ENCODE measurements at places on chromosomes 3 and 15.

GRCh38 chr3:8529181-8529637 lies 27.6 kb downstream of the LMCD1 start:
- DNase-seq, result no peak

DNA sequence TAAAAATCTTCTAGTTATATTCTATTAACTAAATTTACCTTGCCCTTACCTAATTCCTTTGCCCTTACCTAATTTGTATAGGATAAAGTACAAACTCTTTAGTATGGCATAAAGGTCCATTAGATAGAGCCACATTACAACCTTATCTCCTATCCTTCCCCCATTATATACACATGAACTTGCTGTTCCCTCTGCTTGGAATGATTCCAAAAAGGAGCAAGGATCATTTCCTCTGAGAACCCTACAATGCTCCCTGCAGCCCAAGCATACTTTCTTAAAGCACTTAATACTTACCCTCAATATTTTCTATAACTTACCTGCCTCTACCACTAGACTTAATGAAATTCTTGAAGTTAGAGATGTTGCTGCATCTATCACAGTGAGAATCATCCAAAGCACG lies 118.9 kb upstream of the CCDC54 start:
- no peak for DNase-seq

DNA sequence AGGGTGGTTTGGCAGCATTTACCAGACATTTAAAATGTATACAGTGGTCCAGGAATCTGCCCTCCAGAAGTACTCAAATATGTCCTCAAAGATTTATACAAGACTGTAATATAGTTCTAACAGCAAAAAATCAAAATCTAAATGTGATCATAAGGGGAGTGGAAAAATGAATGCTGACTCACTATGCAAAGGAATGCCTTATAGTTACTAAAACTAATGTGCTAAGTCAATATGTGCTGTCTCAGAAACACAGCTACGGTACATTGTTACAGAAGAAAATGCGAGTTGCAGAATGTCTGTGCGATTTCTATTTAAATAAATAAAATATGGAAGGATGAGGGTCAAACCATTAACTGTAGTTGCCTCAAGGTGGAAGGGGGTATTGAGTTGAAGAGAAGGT lies 230.1 kb upstream of the UBE2E1 start:
- DNase-seq, result no peak

GRCh38 chr15:100308213-100308600 lies 33.6 kb downstream of the ADAMTS17 start:
- no peak for DNase-seq

GRCh38 chr3:141122455-141123030 lies 71.4 kb downstream of the SPSB4 start:
- no peak for DNase-seq

GRCh38 chr3:161540594-161540993 lies 44.0 kb downstream of the OTOL1 start:
- no peak for DNase-seq

GRCh38 chr3:95148107-95148506 lies 1085.2 kb downstream of the NSUN3 start:
- DNase-seq, result no peak

DNA sequence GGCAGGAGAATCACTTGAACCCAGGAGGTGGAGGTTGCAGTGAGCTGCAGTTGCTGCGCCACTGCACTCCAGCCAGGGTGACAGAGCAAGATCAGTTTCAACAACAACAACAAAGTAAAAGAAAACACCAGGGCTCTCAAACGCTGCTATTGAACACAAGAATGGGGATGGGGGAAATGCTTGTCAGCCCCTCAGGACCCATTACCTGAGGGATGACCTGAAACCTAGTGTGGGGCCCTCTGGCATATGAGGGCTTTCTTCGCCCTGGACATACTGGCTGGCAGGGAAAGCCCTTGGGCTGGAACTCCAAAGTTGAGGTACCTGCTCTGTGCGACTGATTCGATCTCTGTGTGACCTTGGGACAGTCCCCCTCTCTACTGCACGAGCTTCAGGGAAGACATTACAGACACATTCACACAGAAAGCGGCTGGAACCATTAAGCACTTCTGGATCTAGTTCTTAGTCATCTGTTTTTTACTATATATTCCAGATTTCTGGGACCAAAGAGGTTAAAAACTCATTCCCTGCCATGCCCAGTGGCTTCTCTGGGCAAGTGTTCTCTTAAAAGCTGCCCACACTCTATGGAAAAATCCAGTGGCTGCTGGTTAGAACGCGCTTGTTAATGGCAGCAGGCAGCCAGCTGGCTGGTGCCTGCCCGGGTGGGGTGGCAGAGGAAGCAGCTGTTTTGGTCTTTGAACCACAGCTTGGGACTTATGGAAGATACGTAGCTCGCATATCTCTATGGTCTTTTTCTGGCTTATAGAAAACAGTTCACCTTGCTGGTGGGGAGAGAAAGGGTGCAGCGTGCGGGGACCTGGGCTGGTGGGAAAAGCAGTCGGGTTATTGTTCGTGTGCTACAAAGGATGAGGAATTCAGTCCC lies 57.2 kb downstream of the ATP1B3 start:
- DNase-seq, result no peak

DNA sequence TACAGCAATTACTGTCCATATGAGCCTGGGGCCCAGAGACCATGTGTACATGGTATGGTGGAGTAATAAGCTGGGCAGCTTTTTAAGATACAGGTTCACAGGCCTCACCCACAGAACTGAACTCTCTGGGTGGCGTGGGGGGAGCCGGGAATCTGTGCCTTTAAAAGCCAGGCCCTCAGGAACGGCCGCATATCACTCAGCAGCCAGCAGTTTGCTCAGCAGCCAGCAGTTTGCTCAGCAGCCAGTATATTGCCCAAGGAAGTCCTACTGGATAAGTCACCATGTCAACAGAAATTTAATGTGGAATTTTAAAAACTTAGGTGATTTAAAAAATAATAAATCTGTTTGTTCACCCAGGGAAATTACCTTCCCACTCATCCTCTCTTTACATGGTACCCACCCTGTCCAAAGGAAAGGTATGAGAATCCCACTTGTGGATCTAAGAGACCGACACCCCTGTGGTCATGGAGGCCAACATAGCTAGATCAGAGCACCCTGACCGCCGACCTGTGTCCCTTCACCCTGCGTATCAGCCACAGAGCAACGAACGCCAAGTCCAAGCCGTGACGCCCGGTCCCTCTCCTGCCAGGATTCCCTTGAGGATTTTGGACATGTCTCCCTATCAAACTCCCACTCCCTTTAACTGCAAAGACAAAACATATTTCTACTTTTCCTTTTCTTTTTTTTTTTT lies 95.7 kb upstream of the CHRM5 start:
- no peak for DNase-seq

DNA sequence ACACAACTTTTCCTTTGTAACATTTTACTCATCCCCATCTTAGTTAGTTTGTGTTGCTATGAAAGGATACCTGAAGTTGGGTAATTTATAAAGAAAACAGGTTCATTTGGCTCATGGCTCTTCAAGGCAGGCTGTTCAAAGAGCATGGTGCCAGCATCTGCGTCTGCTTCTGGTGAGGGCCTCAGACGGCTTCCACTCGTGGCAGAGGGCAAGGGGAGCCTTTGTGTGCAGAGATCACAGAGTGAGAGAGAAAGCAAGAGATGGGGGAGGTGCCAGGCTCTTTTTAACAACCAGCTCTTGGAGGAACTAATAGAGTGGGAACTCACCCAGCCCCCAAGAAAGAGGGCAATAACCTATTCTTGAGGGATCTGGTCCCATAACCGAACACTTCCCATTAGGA lies 23.1 kb downstream of the PLA2G4F start:
- no peak for DNase-seq

DNA sequence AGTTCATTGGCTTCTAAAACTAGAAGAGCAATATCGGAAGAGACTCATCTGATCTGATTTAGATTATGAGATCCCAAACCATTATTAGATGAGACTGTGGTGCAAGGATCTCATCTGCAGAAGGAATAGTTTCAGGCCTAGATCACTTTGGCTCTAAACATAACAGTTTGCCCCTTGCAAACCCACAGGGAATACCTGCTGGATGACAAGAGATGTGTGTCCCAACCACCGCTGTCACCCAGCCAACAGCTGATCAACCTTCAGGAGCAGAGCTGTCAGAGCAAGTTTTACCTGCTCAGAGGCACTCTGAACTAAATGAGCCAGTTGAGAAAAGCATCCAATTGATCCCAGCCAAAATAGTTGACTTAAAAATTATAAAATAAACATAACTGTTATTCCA lies 64.0 kb upstream of the ST3GAL6 start:
- DNase-seq, result no peak

GRCh38 chr3:177468816-177469215 lies 271.5 kb upstream of the TBL1XR1 start:
- no peak for DNase-seq

DNA sequence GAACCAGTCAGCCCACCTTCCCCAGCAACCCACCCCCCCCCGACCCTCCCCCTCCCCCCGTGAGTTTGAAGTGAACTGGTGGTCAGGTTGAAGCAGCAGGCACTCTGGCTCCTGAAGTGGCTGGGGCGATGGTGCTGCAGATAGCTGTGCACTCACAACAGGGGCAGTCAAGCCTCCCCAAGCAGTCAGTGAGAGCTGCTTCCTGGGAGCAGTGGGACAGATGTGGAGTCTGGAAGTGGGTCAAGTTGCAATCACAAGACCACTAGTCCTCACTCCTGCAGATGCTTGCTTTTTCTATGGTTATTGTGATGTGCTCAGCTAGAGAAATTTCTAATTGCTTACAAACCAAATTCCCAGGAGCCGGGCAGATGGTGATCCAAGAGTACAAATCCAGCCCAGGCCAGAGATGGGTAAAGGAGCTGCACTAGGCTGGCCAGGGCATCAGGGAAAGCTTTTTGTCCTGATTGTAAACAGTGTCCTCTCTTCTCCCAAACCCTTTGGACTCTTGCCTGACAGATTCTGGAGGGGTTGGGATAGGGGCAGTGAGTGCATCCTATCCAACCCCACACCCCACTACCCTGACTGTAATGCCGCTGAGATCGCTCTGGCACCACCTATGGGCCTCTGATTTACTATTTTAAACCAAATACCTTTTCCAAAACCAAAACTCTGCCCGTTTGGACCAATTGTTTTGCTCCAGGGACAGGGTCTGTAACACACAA lies 9.8 kb upstream of the CLPX start:
- DNase-seq, result no peak

DNA sequence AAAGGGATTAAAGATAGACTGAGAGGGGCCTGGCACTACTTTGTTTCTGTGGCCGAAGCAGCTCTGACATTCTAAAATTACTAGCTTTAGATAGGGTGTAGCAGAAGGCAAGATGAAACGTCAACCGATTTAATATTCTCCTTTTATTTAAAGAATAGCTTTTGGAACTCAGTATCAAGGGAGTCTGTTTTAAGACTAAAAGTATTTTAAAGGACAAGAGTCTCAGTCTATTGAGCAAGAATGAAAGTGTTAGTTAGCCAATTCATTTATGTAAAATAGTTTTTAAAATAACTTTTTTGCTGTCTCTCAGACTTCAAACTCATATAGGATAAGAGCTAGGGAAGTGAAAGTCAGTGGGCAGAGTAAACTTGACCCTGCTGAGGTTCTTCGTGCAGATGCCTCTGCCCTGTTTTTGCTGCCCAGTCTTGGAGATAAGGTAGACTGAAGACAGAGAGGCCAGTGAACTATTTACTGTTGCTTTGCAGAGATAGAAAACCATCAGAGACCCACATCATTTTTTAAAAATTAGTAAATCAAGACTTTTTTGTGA lies 1090.9 kb downstream of the ROBO2 start:
- DNase-seq, result no peak

DNA sequence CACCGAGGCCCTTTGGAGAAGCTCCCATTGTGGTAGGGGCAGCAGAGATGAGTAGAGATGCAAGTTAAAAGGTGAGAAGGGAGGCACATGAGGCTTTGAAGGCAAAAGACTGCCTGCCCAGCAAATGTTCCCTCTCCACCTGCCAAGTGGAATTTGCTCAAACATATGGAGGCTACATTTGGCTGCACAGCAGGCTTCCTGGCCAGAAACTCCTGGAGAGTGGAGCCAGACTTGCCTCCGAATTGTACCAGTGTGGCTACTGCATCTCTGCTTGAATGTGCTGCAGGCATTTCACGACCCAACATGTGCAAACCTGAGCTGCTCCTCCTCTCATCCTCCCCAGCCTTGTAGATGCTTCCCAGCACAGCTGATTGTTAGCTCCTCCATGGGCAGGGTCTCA lies 229.2 kb downstream of the ZNF621 start:
- DNase-seq, result no peak

DNA sequence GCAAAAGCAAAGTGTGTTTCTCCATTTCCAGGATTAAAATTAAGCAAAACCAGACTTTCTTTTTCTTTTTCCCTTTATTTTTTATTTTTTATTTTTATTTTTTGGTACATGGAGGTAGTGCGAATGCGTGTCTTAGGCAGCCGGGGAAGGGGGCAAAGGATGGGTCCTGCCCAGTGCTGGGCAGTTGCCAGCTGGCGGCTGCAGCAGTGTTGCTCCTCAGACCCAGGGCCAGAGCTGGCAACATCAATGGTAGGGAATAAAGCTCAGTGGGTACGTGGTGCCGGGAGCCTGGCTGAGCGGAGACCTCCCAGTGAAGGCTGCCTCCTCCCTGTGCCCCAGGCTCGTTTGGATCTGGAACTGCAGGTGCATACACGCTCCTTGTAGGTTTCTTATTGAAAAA lies 46.3 kb downstream of the POLR2M start:
- no peak for DNase-seq

GRCh38 chr3:149058602-149059001 lies 27.7 kb downstream of the HLTF start:
- no peak for DNase-seq

- no peak for DNase-seq
Observed at GRCh38 chr15:71290881-71291635, 175.8 kb downstream of the THSD4 start.

DNA sequence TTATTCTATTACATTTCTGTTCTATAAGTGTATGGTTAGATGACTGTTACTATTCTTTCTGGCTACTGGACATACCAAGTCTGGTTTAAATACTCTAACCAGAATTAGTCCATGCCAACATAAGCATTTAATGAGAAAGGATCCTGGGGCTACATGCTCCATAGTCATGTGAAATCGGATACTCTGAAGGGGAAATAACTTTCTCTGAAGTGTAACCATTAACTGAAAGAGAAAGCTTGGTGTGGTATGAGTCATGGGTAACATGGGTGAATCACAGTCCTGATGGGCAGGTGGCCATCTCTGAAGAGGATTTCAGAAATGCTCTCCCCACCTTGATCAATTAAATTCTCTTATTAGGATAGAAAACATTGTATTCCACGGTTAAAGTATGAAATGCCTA lies 69.4 kb downstream of the FHIT start:
- no peak for DNase-seq

Data from hematopoietic multipotent progenitor cell treated with erythropoietin and hydrocortisone succinate and interleukin-3 and kit ligand, for 15 days (in vitro differentiated cells).